IPS DF 19.7 (cell line): ENCODE measurements at places on chromosomes 4 and X.
A peak's percentile ranks its signal among the peaks of the same experiment; 100 is the strongest.

- DNase-seq, result no peak
Observed at GRCh38 chrX:141220342-141221008, 21.8 kb downstream of the SPANXC start.

- DNase-seq, result no peak
Observed at GRCh38 chr4:101699441-101700124, 90.9 kb upstream of the BANK1 start.

DNA sequence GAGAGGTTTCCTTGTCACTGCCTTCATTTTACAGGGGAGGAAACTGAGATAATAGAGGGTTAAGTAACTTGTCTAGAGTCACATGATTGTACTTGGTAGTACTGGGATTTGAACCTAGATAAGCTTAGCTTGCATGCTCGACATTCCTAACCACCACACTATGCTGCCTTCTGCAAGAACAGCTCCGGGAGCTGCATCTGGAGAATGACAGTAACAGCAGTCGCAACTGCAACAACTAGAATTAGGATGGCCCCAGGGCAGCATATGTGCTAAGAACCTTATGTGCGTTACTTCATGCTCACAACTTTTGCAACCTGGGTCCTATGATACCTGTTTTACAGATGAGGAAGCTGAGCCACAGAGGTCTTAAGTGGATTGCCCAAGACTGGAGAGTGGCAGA is 89.5 kb upstream of the LCORL start:
- peak; percentile 9 for DNase-seq

GRCh38 chrX:57573754-57574153 is 18.1 kb upstream of the ZXDB start:
- DNase-seq, result no peak

- DNase-seq, result no peak
Observed at GRCh38 chr4:53748328-53748772, 157.1 kb upstream of the LNX1 start.

GRCh38 chr4:98502624-98503023 is 155.8 kb downstream of the TSPAN5 start:
- DNase-seq, result no peak

GRCh38 chr4:155974996-155975395 is 21.3 kb upstream of the CTSO start:
- DNase-seq, result no peak

GRCh38 chr4:11286533-11286932 is 142.2 kb downstream of the HS3ST1 start:
- no peak for DNase-seq

DNA sequence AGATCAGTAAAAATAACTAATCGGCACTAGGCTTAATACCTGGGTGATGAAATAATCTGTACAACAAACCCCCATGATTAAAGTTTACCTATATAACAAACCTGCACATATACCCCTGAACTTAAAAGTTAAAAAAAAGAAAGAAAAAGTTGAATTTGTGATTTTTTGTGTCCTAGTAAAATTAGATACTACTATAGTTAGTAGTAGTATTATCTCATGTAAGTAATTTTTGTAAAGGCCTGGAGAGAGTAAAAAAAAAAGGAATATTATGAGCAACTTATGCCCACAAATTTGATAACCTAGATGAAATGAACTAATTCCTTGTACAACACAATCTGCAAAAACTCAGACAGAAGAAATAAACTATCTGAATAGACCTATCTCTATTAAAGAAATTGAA is 25.7 kb upstream of the SLC16A2 start:
- no peak for DNase-seq

DNA sequence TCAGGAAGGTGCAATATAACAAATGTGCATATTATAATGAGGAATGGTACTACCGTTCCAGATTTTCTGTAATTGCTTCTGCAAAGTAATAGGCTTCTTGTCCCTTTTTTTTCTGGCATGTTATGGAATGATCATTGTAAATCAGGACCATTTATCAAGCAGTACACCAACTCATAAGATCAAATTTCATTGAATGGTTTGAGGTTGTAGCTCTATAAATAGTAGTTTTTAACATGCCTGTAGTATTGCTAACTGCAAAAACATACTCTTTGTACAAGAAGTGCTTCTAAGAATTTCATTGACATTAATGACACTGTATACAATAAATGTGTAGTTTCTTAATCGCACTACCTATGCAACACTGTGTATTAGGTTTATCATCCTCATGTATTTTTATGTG is 12.6 kb downstream of the IBSP start:
- no peak for DNase-seq

DNA sequence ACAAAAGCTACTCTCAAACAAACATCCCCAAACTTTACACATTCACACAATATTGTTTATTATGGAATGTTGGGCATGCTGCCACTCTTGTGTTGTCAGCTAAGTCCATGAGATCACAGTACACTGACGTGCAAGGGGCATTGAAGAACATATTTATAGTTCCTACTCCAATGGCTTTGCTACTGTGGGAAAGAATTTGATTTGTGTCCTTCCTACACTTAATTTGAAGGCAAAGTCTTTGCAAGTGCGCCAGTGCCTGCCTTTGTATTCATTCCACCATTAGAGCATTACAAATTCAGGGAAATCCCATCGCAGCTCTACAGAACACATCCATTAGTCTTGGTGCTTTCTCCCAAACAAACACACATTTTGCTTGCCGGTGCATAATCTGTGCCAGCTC is 45.4 kb upstream of the FTHL17 start:
- no peak for DNase-seq

- DNase-seq, result no peak
Observed at GRCh38 chr4:94804650-94805049, 46.9 kb downstream of the BMPR1B start.

- DNase-seq, result no peak
Observed at GRCh38 chr4:25310066-25310802, 2.3 kb upstream of the ZCCHC4 start.

GRCh38 chr4:17544831-17545234 is 29.9 kb downstream of the CLRN2 start:
- no peak for DNase-seq

DNA sequence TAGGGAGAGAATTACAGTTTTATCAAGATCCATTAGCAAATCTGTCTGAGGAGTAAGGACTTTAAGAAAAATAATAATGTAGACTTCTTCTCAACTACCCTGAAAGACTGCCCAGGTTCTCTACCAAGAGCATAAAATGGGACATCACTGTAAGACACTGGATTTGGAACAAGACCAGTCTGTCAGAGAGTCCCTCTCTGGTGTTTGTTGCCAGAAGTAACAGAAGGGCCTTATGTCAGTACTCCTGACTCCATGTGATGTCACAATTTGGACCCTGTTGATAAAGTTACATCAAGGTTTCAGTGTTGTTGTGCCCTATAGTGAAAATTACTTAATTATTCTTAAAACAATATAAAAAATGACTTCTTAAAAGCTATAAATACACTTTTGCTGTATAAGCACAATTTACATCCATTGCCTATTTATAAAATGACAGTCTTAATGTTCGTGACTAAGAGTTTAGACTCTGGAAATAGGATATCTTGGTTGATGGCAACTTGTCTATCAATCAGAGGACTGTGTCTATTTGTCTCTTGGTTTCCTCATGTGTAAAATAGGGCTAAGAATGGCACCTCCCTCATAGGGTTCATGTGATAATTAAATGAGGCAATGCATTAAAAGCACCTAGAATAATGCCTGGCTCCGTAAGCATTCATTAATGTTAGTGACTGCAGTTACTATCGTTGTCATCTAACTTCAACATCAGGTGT is 57.8 kb downstream of the RS1 start:
- no peak for DNase-seq

DNA sequence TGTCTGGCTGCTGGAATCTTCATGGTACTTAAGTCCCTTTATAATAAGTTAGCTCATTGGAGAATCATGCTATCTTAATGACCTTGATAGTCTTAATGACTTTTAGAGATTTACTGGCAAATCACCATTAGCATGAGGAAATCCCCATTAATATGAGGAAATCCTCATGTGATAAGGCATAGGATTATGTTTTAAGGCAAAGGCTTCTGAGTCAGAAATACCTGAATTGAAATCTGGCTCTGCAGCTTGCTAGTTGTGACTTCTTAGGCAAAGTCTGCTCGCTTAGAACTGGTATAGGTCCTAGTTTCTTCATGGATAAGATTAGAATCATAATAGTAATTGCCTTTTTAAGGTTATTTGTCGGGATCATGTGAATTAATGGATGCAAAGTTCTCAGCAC is 190.2 kb upstream of the BANK1 start:
- DNase-seq, result no peak
